ENCODE measurements at places on chromosomes 7 and 10.

DNA sequence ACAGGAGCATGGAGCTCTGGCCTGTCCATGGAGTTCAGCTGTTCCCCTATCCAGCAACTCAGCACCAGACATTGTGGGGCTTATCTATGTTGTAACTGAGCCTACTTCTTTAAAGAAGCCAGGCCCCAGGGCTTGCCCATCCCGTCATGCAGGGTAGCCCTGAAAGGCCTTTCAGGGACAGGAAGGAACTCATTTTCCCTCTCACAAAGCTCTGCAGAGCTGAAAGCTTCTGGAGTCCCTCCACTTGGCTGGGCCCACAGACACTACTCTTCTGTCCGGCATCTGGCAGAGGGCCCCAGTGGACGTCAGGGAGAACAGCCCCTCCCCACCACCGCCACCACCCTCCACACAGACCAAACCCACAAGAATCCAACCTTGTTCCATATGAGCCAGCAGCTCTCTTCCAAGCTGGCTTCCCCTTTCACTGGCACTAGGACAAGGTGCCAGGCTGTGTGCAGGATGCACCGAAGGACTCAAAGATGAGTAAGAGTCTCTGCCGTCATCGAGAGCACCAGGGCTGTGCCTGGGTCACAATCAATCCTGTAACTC, 33.1 kb downstream of the DENND2A start:
- DNase-seq = no peak

GRCh38 chr7:149493366-149493765, 4.2 kb downstream of the ZNF746 start:
- DNase-seq = no peak

DNA sequence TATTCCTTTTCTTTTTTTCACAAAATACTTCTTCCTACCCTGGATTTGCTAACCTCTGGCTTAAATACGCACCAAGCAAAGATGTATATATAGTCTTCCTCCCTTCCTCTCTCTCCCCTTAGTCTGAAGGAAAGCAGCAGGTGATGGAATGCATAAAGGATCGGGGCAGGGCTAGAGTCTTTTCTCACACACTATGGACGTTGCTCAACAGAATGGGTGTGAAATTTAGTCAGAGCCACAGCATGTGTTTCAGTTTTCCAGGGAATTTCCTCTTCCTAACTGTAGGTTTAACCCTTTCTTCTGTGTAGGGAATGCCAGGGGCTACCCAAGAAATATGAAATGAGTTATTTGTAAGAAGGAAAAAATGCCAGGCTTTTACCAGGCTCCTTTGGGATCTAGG, 71.4 kb upstream of the NFKB2 start:
- DNase-seq = no peak

- DNase-seq = no peak
Measured at GRCh38 chr10:7506571-7506970, 95.7 kb upstream of the SFMBT2 start.

- no peak for DNase-seq
Measured at GRCh38 chr7:140656548-140657515, 15.9 kb upstream of the ADCK2 start.

DNA sequence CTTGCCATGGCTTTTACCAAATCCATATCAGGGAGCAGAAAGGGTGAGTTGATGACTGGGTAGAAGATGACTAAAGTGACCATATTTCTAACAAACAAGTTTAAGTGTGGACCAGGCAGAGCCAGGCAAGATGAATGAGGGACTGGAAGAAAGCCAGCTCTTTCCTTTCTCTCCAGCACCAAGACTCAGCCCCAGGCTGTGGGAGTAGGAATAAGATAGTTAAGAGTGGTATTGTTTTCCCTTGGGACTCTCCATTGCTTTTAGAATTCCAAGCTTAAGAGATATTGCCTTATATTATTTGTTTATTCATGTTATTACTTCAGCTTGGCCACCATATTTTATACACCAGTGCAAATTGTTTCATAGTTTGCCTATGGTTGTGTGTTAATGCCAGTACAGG, 28.8 kb upstream of the TSPAN33 start:
- DNase-seq = no peak

GRCh38 chr7:50262916-50263690, 41.4 kb upstream of the IKZF1 start:
- DNase-seq = no peak

GRCh38 chr10:3954615-3955014, 169.6 kb upstream of the KLF6 start:
- no peak for DNase-seq

DNA sequence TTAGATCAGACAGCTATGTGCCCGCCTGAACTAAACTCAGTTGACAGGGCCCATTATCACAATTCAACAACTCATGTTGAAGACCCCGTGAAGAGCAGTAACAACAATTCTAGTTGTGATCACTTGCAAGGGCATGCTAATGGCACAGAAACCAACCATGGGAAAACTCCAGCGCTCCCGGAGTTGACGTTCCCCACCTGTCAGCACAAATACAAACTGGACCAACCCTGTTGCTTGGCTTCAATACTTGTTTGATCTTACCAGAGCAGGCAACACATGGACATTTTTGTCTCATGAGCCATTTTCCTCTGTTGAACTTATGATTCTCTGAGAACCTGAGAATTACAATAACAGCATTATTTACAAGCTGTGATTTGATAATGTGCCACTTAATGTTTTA, 119.0 kb upstream of the LANCL2 start:
- no peak for DNase-seq

DNA sequence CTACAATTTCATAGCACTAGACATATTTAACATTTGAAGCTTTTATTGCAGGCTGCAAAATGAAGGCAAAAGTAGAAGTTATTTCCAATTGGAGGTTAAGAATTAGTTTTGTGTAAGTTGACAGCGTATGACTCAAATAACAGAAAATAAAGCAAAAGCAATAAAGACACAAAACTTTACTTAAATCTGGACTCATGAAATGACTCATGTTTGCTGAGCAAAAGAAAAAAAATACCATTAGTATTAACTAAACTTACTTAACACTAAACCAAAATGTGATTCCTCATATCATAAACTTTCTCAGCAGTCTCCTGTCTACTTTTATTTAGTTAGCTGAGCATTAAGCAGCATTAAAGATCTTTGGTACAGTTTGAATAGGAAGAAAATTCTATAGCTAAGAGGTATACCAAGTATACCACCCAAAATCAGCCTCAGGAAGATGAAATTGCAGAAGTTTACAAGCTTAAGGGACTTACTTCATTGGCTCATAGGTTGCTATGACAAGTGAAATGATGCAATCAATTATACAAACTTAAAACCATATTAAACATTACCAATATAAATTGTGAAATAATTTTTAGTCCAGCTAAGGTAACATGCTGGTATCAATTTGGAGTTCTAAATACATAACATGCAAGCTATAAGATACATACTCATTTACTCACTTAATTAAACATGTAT, 1131.4 kb downstream of the XPNPEP1 start:
- DNase-seq = no peak

- DNase-seq = peak; percentile 32
Measured at GRCh38 chr7:17298840-17299482, 509 bp downstream of the AHR start.

DNA sequence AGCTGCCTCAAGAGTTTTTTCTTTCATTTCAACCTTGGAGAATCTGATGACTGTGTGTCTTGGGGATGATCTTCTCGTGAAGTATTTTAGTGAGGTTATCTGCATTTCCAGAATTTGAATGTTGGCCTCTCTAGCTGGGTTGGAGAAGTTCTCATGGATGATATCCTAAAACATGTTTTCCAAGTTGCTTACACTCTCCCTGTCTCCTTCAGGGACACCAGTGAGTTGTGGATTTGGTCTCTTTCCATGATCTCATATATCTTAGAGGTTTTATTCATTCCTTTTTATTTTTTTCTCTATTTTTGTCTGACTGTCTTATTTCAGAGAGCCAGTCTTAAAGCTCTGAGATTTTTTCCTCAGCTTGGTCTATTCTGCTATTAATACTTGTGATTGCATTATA, 282.3 kb upstream of the CSTF2T start:
- no peak for DNase-seq

DNA sequence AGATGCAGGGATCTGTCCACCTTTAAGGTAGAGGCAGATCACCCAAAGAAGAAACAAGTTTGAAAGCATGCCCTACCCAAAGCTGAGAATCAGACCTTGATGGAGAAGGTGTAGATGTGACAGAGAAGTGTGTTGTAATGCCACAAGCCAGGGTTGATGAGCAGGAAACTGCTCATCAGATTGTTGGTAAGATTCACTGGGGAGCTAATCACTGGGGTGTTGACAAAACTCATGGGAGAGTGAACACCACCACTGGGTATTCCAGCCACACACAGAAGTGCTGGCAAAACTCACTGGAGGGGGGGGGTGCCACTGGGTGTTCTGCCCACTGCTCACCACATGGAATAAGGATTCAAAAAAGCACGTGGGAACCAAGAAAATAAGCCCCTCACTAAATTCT, 95.2 kb downstream of the IQUB start:
- no peak for DNase-seq

- DNase-seq = no peak
Measured at GRCh38 chr7:121266307-121266894, 62.4 kb upstream of the WNT16 start.

DNA sequence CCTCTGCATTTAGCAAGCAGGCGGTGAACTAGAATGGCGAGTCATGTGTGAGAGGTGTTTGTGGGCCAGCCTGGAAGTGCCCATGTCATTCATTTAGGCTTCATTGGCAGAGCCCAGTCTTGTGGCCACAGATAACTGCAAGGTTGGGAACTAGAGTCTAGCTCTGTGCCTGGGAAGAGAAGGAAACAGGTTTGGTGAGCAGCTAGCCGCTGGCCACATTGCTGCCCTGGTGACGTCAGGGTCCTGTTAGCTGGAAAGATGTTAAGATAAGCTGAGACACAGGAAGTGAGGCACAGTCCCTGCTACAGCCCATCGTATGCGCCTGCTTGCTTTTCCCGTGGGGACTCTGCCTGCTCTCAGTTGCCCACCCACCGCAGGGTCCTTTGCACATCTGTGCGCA, 185.5 kb downstream of the CAMK1D start:
- DNase-seq = no peak

DNA sequence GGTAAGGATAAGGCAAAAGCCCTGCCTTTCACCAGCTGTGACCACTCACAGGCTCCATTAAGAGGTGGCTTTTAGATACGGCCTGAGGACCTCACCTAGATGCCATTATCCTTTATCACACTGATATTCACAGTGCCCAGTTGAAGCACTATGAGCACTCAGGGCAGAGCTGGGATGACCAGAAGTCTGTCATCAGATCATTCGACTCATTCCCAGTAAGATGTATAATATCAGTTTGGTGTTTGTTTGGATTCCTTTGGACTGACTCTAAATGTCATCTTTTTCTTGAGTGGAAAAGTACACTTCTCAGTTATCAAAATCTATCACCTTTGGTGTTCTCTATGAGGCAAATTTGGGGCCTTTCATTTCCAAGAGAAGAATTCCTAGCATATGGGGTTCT, 18.7 kb downstream of the CCDC136 start:
- no peak for DNase-seq

DNA sequence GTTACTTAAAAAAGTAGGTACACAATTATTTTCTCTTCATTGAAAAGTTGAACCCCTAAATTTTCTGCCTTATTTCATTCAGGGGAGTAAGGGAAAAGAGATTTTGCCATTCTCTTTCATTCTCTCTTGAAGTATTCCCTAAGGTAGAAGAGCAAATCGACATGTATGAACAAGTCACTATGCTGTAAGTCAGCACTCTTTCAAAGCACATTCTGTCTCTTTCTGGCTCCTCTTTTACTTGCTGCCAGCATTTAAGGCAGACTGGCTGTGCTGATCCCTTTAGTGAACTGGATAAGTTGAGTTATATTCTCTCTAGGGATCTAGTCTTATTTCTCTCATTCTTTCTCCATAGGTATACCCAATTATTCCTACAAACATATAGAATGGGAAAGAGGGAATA, 222.3 kb upstream of the ZWINT start:
- no peak for DNase-seq

DNA sequence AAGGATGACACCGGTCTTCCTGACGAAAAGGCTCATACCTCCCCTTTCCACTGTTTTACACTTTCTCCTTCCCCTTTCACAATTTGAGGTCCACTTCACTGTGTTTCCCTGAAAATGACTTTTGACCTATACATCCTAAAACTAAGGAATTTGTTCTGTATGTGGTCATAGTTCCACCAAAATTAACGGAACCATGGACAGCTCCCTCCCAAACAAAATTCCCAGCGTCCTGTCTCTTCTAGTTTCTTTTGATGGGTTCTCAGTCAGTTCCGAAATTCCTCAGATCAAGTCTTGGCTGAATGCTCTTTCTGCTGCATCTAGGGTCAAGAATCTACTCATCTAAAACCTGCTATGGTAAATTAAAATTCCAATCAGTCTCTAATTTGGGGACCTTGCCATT, 1191.9 kb downstream of the CNTNAP2 start:
- DNase-seq = no peak

DNA sequence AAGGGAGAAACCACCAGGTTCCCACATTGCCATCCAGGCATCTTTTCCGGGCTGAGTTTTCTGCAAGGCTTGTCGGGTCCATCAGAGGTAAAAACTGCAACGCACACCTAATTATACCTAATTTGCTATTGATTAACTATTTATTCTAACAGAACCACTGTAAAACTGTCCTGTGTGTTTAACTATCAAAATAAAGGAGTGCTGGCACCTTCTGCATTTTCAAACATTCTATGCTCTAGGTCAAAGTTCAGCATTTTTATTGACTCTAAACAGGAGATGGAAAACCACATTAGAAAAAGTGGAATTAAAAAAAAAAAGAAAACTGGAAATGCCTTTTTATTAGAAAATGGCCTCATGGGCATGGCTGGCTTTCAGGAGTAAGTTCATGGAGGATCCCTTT, 82.0 kb downstream of the ADARB2 start:
- no peak for DNase-seq

DNA sequence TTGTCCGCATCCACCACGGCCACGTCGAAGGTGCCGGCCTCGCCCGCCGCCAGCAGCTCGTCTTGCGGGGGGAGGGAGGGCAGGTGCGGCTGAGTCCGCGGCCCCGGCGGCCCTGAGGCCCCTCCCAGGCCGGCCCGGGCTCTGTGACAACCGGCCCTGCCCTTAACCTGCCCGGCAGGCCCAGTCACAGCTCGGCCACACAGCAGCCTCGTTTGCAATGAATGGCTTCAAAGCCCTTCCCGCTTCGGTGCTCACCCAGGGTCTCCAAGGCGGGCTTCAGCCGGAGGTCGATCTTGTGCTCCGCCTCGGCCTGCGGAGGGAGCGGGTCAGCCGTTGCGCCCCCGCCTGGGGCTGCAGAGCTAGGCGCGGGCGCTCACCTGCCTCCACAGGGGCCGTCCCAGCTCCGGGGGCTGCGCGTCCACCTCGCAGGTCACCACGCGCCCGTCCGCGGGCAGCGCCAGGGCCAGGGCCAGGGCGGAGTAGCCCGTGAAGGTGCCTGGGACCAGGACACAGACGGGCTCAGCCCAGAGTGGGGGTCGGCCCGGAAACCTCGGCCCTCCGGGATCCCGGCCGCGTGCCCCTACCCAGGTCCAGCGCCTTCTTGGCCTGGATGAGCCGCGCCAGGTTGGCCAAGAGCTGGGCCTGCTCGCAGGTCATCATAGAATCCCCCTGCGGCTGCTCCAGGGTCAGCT, 928 bp downstream of the COMTD1 start:
- no peak for DNase-seq

- no peak for DNase-seq
Measured at GRCh38 chr7:80373429-80374032, 138.3 kb downstream of the GNAT3 start.

- no peak for DNase-seq
Measured at GRCh38 chr10:69988094-69988493, 64.6 kb upstream of the MACROH2A2 start.

GRCh38 chr10:49778197-49778596, 16.1 kb upstream of the OGDHL start:
- DNase-seq = no peak

All from NCI-H748 treated with DMSO at 0.1 percent for 48 hours (cell line).